ENCODE measurements at places on chromosomes 12 and 14. TPM values are rescaled to one million over a fixed set of nuclear protein-coding genes. Genes with fewer than 3 reads are reported as not detected.

The TCTN2 gene
- total RNA-seq = 23.6 TPM

The IGFBP6 gene
- 431 TPM for total RNA-seq

The SLC8A3 gene
- under 0.01 TPM for total RNA-seq

The GPD1 gene
- total RNA-seq = under 0.01 TPM

The TMTC2 gene
- 2.1 TPM for total RNA-seq

The SLC25A21 gene
- total RNA-seq = 0.29 TPM

The PPFIA2 gene
- 3.3 TPM for total RNA-seq

The ATP2A2 gene
- total RNA-seq = 105 TPM

The TAS2R42 gene
- not detected for total RNA-seq

The SLCO1A2 gene
- not detected for total RNA-seq

The NUMB gene
- total RNA-seq = 52.5 TPM

The NINJ2 gene
- total RNA-seq = 5.8 TPM

Data from osteoblast (primary cell).